ENCODE measurements at places on chromosomes 1 and 21.
A peak's percentile ranks its signal among the peaks of the same experiment; 100 is the strongest.

DNA sequence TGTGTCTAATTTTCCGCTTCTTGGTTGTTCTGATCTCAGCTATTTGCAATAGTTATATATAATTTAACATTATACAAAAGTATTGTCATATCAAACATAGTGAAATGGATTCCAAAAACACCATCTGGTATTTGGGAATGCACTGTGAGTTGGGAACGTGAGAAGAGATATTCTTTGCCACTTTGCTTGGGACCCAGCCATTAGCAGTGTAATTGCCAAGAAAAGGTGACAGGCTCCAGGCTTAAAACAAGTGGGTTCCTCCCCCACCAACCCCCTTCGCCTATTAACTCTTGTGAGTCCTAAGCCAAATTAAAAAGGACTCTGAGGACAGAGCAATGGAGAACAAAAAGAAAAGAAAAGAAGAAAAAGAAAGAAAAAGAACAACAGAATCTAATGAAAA, 186.7 kb upstream of the NFIA start:
- no peak for ATAC-seq

GRCh38 chr1:154767315-154768240, 102.5 kb downstream of the KCNN3 start:
- no peak for ATAC-seq

- ATAC-seq, result no peak
Measured at GRCh38 chr1:210750468-210750867, 383.5 kb downstream of the KCNH1 start.

GRCh38 chr1:110084227-110085078, 14.0 kb upstream of the ALX3 start:
- peak; percentile 80 for ATAC-seq

DNA sequence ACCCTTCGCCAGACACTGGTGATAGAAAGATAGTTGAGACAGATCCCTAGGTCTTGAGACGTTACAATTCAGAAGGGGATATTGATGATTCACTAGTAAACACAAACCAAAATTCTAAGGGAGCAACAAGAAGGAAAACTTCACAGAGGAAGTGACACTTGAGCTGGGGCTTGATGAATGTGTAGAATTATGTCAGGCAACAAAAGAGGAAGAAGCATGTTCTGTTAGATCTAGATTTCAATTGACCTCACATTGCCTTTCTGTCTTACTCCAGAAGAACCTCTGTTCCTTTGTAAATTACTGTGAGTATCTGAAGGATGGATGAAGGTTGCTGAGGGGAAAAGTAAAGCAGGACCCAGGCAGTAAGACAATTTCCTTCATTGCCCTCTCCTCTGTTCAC, 328.2 kb downstream of the KCTD3 start:
- no peak for ATAC-seq
